GM23338 (cell line): ENCODE measurements at places on chromosomes 12 and 14.
A peak's percentile ranks its signal among the peaks of the same experiment; 100 is the strongest.

GRCh38 chr12:47828976-47829482 lies 9.3 kb upstream of the HDAC7 start:
- DNase-seq, result peak; percentile 76

GRCh38 chr14:22122829-22123560 lies 449.4 kb upstream of the OR4E1 start:
- no peak for DNase-seq

DNA sequence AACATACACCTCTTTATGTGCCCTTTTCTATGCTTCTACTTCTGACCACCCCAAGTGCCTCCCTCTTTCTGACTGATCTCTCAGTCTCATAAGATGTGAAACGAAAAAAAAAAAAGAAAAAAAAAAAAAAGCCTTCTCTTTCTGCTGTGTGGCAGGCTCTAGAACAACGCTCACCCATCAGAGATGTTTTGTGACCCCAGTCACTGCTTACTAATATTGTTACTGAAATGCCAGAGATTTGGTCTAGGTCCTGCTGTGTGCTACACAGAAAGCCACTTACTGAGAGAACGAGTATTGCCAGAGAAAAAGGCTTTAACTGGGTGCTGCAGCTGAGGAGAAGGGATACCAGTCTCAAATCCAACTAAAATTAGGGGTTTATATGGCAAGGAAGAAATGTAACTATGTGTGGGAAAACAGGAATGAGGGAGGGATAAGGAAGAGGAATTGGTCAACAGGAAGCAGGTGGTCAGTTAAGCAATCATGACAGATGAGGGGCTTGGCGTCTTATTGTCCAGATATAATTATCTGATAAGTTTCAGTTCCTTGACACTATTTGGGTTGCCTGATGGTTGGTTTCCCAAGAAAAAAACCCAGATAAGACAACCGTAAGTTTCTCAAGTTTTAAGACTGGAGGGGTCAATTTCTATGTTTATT lies 149.0 kb downstream of the NAV3 start:
- DNase-seq, result no peak

GRCh38 chr12:57129321-57129842 lies 1.1 kb downstream of the LRP1 start:
- DNase-seq, result peak; percentile 64

GRCh38 chr12:93668919-93669418 lies 8.2 kb upstream of the CRADD start:
- DNase-seq, result no peak

DNA sequence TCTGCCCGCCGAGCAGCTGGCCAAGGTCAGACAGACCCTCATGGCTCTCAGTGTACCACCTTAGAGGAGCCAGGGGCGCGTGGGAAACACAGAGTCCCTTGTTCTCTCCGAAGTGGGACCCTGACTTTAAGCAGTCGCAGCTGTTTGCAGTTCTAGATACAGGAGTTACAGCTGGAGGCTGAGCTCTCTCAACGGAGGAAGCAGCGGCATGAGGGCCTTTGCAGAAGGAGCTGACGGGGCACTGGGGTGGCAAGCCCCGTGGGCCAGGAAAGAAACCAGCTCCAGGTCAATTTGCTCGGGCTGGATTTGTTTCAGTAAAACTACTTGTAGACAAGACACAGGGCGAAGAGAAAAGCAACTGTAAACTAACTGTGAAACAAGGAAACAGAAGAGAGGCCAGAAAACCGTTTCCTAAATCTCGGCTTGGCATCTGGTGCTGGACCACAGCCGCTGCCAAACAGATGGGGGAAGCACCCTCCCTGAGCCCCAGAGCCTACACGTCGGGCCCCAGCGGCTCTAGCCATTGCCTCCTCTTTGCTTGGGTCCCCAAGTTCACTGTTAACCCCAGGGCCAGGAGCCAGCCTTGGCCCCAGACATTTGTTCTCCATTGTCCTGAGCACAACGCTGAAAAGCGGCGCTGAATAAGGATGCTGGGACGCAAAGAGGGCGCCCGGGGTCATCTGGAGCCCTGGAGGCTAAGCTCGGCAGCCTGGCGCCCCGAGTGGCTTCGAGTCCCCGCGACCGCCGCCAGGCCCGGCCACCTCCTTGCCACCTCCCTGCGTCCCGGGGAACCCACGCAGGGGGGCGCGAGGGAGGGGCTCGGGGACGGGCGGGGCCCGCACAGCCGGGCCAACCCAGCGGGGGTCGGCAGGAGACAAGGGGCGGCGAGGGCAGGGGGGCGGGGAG lies 914 bp upstream of the PACS2 start:
- peak; percentile 75 for DNase-seq

GRCh38 chr12:13581031-13581430 lies 384.5 kb downstream of the EMP1 start:
- DNase-seq, result no peak

GRCh38 chr12:5307065-5307464 lies 124.8 kb upstream of the NTF3 start:
- DNase-seq, result no peak

- no peak for DNase-seq
Measured at GRCh38 chr12:71503579-71504391, 64.2 kb downstream of the LGR5 start.

GRCh38 chr14:87052646-87053225 lies 940.2 kb downstream of the GALC start:
- no peak for DNase-seq

GRCh38 chr12:21989819-21990412 lies 48.7 kb upstream of the ABCC9 start:
- peak; percentile 25 for DNase-seq

DNA sequence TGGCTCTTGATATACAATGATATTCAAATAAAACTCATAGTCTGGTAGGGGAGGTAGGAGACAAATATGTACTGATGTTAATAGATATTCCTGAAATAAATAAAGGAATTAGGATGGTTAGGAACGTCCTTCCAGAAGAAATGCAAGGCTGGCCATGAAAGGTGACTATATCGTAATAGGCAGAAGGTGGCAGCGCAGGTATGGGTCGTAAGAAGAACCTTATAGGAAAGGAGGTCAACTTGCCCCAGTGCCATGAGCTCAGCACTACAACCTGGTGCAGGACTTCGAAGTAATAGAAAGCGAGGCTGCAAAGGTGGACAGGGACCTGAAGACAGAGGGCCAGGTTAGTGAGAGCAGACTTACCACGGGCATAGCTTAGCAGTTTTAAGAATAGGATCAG lies 55.3 kb upstream of the FGD4 start:
- DNase-seq, result peak; percentile 68

GRCh38 chr14:21070083-21070609 lies at the start of gene ARHGEF40:
TSS of gene ARHGEF40 (plus strand) at chr14:21070304. CDS start at chr14:21070397, 93 bp downstream.
- peak; percentile 60 for DNase-seq

DNA sequence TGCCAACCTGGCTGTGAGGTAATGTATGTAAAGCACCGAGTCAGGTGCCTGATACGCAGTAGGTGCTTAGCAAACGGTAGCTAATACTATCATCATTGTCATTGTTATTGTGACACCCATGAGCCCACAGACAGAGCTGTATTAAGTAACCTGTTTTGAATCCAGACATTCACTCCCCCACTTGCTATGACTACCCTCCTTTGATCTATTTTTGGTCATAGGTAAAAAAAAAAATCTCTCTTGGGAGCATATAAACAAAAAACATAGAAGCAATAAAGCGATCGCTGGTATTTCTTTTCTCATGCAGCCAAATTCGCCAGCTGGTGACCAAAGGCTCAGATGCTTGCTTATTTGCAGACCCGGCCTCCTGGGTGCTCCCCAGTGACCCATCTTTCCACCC lies 330.2 kb downstream of the DPF3 start:
- no peak for DNase-seq

DNA sequence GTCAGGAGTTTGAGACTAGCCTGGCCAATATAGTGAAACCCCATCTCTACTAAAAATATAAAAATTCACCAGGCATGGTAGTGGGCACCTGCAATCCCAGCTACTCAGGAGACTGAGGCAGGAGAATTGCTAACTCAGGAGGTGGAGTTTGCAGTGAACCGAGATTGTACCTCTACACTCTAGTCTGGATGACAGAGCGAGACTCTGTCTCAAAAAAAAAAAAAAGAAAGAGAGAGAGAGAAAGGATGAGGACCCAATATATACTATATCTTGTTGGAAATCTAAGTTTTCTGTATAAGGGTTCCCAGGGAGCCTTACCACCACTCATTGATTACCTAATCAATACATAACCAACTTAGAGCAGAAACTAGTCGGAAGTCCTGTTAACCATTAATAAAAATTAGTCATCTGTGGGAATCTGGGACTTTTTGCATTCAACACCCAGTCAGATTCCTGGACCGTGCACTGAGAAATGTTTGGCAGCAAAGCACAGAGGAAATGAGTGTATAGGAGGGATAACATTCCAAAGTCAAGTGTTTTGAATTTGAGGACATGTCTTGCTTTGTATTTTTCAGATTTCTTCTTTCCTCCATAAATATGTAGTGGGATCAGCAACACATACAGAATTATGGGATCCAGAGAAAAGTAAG lies 44.8 kb upstream of the NR2C1 start:
- no peak for DNase-seq

- no peak for DNase-seq
Measured at GRCh38 chr12:80509781-80510556, 65.9 kb downstream of the PTPRQ start.

GRCh38 chr12:10293570-10294227 lies 14.0 kb upstream of the KLRD1 start:
- no peak for DNase-seq

GRCh38 chr12:21644516-21644915 lies 13.1 kb downstream of the LDHB start:
- DNase-seq, result no peak

DNA sequence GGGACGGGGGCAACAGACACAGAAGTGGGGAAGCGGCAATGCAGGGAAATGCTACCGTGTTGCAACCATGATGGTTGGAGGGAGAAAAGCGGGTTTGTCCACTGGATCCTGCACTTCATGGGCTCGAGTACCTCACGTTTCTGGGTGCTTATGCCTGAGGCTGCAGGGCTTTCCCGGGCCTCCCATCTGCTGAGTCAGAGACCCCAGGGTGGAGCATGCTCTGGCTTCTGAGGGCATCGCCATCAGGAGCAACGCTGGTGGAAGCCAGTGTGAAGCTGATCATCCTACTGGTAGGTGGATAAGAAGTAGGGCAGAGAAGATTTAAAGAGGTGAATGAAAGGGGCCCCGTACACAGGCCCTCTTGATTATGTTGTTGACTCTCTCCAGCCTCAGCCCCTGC lies 5.0 kb upstream of the ADGRD1 start:
- no peak for DNase-seq

DNA sequence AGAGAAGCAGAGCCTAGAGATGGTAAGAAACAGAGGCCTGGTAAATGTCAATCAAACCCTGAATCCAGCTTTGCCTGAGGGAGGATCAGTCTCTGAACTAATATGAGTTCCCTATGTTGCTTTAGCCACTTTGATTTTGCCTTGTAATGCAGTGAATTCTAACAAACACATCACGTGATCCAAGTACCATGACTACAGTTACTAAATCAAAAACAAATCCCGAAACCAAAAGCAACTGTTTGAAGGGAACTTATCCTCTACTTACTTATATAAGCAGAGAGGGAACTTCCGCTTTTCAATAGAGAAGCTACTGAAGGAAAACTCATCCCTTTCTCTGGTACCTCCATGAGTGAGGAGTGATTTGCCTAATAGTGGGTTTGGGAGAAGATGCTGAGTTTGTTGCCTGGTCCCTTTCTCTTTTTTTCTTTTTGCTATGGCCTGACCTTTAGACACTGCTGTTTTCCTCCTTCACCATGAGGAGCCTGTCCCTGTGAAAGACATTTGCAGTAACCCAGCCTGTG lies 7.7 kb upstream of the PPTC7 start:
- no peak for DNase-seq

DNA sequence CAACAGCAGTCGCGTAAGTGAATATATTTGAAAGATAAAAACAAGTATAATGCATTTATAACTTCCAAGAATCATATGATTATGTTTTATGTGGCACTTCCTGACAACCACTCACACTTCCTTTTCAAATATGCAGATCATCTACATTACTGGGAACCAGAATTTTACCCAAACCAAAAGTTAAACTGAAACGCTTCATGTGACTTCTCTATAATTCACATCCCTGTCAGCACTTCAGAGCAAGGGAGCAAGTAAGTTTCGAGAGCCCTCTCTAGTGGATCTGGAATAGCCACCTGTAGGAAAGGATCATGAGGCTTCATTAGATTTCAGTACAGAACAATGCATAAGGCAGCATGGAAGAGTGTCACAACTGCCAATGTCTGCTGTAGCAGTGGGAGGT lies 13.7 kb upstream of the ALX1 start:
- DNase-seq, result no peak

DNA sequence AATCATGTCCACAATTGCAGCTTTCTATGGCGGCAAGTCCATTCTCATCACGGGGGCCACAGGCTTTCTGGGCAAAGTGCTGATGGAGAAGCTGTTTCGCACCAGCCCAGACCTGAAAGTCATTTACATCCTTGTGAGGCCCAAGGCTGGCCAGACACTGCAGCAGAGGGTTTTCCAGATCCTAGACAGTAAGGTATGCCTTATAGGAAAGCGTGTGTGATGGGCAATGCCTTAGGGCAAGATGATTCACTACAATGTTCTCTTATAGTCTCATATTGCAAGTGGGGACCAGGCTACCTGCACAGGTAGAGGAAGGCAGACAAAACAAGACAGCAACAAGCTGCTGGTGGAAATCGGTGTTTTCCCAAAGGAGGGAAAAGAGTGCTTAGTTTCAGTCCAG lies 110.5 kb downstream of the ERGIC2 start:
- no peak for DNase-seq

GRCh38 chr12:103973909-103974308 lies 8.2 kb downstream of the TDG start:
- DNase-seq, result peak; percentile 14

DNA sequence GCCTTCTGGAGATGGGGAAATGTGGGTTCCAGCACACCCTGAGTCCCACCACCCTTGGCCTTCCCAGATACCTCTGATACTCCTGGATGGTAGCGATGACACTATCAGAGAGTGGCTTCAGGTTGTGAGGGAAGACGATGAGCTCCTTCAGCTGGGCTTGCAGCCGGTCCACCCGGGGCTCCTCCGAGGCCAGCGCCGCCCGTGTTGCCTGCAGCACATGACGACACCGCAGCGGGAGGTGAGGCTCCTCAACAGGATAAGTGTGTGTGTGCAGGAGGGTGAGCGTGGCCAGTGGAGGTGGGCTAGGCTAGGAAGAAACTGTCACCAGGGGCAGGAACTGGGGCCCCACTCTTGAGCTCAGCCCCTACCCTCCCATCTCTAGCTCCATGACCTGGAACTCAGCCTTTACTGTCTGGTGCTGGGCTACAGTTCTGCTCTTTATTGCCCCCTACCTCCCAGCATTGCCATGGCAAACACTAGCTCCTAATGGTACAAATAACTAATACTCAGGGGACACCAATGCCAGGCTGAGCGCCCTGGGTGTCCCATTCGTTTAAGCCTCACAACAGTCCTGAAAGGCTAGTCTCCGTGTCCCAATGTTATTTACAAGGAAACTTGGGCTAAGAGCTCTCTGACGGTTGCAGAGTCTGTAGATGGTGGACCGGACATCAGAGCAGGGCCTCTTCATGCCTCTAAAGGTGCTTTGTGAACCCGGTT lies 64.1 kb downstream of the SYNE3 start:
- peak; percentile 65 for DNase-seq
